ENCODE measurements at places on chromosomes 6 and 20. TPM values are rescaled to one million over a fixed set of nuclear protein-coding genes. Genes with fewer than 3 reads are reported as not detected.

CASS4 gene
- 0.12 TPM for total RNA-seq

NFATC2 gene
- 0.60 TPM for total RNA-seq

FBXO5 gene
- total RNA-seq = 0.82 TPM

SLC26A8 gene
- total RNA-seq = under 0.01 TPM

NRSN1 gene
- not detected for total RNA-seq

RSPH3 gene
- 3.1 TPM for total RNA-seq

LTA gene
- total RNA-seq = not detected

CCR6 gene
- total RNA-seq = not detected

ME1 gene
- 11.0 TPM for total RNA-seq

DUSP15 gene
- total RNA-seq = 0.23 TPM

WFDC10B gene
- not detected for total RNA-seq

WFDC2 gene
- not detected for total RNA-seq

LYRM4 gene
- 31.9 TPM for total RNA-seq

OR10C1 gene
- not detected for total RNA-seq

SLC22A3 gene
- 13.5 TPM for total RNA-seq

SESN1 gene
- 35.1 TPM for total RNA-seq

FAM83C gene
- total RNA-seq = not detected

Measured in smooth muscle cell of the coronary artery (primary cell).